HuH-7.5 (cell line): ENCODE measurements at places on chromosomes 5 and 9.
A peak's percentile ranks its signal among the peaks of the same experiment; 100 is the strongest.

GRCh38 chr5:115180165-115180709 lies 10.5 kb upstream of the TRIM36 start:
- peak; percentile 46 for DNase-seq

DNA sequence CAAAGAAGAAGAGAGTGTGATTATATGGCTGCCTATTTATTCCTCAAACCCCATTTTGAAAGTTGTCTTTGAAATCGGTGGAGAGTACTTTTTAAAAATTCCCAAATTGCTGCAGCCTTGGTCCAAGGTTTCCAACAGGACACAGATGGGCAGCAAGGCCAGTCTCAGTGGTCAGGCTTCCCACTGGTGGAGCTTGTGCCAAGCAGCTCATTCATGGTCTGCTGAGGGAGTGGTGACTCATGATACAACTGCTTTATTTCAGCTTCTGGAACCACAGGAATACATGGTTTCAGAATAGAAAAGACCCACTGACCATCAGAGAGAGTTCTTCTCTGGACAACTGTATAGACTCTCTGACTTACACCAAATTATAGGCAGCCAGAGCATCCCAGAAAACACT lies 673.1 kb upstream of the KLF4 start:
- DNase-seq = no peak

GRCh38 chr9:34892886-34893285 lies 65.2 kb upstream of the PHF24 start:
- DNase-seq = no peak

- no peak for DNase-seq
These were observed 1578.2 kb upstream of the WWC1 start for GRCh38 chr5:166713295-166713694.

GRCh38 chr5:17228821-17229291 lies 11.4 kb downstream of the BASP1 start:
- DNase-seq = no peak

GRCh38 chr5:2207416-2208238 lies 324.9 kb upstream of the IRX4 start:
- DNase-seq = peak; percentile 27

DNA sequence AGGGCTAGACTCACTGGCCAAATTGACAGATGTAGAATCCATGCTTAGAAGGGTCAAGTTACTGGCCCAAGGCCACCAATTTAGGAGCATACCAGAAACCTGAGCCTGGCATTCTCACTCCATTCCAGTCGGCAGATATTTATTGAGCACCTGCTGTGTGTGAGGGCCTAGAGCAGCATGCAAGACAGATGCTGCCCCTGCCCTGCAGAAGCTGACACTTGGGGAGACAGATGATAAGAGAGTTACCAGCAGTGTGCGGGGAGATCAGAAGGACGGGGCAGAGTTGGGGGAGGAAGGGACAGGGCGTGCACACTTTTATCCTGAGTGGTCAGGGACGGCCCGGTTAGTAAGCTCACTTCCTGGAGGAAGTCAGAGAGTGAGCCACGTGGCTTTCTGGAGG lies 111.5 kb upstream of the RAPGEF1 start:
- DNase-seq = no peak

DNA sequence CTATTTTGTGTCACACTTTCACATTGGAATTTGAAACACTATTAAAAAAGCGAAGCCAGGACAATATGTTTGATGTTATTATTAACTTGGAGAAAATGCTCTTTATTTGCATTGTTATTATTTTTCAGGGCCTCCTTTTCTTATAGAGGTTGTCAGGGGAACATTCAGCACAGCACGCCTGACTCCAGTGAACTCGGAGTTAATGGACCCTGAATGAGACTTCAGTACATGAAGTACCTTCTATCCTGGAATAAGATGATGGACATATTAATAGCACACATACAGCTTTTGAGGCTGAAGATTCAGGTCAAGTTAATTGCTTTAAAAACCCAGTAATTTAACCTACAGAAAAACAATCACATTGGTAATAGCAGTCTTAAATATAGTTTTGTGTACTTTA lies 652.9 kb downstream of the SEMA5A start:
- no peak for DNase-seq

GRCh38 chr5:133779828-133780475 lies 167.6 kb upstream of the FSTL4 start:
- DNase-seq = no peak

DNA sequence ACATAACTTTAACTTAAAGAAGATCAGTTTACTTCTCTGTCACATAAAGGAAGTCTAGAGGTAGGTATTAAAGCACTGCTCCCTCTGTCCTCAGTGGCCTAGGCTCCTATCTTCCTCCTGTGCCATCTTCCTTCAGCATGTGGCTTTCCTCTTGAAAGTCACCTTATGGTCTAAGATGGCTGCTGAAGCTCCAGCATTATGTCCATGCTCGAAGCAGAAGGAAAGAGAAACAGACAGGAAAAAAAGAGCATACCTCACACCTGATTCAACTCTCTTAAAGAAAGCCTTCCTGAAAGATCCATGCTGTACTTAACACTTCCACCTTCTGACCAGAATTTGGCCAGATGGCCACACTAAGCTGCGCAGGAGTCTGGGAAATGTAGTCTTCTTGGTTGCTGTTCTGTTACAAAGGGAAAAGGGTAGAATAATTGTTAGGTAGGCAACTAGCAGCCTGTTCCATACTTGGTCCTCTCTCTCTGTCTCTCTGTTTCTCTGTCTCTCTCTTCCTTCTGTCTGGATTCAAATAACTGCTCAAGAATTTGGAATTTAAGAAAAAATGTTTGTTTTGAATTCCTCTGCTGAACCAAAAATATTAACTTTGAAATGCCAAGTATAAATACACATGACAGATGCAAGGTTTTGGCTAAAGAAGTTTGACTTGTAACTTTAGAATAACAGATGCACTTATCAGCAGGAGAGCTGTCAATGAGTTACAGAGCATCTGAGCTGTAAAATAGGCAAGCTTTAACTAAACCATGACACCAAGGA lies 16.0 kb downstream of the TMEM174 start:
- no peak for DNase-seq

DNA sequence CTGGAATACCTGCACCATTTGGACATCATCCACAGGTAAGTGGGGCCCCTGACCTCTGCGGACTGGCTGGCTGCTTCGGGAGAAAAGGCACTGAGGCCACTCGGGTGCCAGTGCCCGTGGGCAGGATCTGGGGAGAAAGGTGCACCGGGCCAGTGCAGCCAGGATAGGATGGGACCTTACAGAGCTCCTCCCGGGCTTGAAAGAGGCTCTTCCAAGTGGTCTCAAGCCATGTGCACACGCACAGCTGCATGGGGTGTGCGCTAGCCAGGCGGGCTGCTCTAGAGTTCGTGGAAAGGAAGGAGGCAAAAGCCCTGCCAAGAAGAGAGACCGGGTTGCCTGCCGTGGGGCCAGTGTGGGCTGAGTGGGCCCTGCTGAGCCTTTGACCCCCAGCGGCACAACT lies 13.4 kb downstream of the STKLD1 start:
- no peak for DNase-seq

DNA sequence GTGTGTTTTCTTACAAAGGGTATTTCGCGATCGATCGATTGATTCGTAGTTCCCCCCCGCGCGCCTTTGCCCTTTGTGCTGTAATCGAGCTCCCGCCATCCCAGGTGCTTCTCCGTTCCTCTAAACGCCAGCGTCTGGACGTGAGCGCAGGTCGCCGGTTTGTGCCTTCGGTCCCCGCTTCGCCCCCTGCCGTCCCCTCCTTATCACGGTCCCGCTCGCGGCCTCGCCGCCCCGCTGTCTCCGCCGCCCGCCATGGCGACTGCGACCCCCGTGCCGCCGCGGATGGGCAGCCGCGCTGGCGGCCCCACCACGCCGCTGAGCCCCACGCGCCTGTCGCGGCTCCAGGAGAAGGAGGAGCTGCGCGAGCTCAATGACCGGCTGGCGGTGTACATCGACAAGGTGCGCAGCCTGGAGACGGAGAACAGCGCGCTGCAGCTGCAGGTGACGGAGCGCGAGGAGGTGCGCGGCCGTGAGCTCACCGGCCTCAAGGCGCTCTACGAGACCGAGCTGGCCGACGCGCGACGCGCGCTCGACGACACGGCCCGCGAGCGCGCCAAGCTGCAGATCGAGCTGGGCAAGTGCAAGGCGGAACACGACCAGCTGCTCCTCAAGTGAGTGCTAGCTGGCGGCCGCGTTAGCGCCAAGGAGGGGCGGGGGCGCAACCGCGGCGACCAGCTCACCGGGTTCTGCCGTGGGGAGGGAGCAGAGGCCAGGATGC lies 480 bp downstream of the LMNB1 start:
- no peak for DNase-seq

- no peak for DNase-seq
These were observed 55.1 kb upstream of the LVRN start for GRCh38 chr5:115907177-115907576.

DNA sequence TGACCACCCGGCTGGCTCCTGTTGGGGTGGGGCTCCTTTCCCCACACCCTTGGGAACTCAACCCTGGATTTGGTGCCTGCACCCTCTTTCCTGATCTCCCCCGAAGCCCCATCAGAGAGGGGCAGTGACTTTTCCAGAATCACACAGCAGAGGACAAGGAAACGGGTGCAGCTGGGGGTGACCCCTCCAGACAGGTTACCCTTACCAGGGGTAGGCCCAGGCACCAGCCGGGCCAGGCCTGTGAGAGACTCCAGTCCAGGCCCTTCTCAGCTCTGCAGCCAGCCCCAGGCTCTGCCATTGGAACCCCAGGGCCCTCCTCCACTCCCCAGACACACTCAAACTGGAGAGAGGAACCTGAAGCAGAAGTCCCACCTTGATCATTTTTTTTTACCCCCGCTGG lies 19.0 kb upstream of the PHYHD1 start:
- no peak for DNase-seq

- DNase-seq = no peak
These were observed 25.8 kb upstream of the UGT3A1 start for GRCh38 chr5:36017004-36017403.

- no peak for DNase-seq
These were observed 1.7 kb downstream of the LCN12 start for GRCh38 chr9:136953771-136954269.

- no peak for DNase-seq
These were observed 199.0 kb upstream of the OTULINL start for GRCh38 chr5:14382640-14383039.

DNA sequence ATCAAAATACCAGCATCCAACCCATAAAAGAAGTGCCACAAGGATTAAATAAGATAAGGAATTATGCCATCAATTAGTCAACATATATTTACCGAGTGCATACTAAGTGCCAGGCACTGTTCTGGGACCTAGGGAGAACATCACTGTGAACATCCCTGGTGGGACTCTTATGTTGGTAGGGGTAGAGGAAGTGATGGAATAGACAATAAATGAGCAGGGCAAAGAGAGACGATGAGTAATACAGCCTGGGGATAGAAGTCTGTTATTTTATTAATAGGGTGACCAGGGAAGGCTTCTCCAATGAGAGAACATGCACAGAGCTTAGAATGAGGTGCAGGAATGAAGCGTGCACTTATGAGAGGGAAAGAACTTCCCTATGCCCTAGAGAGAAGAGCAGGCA lies 47.4 kb upstream of the VLDLR start:
- DNase-seq = no peak

DNA sequence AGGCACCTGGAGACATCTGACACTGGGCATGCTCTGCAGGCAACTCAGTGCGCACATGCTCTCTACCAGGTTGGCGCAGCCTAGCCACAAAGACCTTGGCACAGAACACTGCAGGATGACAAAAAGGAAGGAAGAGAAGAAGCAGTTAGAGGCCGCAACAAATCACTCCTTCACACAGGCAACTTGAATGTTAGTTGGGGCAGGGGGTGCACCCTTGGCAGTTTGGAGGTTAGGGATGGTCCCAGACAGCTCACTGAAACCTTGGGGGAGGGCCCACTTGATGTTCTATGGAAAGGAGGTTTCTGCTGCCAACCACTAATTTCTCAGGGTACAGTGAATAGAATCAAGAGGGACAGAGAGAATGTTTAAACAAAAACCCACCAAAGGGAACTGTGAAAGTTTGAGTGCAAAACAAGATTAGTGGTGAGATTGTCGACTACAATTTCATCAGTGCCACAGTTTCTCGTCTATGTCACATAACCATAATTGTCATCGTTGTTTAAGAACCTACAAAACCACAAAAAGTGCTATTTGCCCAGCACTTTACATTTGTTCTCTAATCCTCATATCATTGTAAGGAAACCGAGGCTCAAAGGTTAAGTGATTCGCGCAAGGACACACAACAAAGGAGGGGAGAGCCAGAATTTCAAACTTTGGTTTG lies 48.7 kb downstream of the FBXW11 start:
- DNase-seq = no peak

DNA sequence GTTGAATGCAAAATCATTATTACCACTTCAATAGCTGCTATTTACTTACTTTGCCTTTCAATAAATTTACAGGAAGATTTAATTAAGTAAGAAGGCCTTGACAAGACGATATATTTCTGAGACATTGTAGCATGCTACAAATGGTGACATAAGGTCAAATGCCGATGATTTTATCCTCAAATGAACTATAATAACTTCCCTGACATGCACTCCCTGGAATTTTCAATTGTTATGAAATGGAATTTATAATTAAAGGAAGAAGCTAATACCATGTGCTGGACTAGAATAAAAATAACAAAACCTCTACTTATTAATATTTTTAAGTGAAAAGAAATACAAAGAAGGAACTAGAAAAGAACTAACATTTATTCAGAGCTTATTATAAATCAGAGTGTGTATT lies 30.2 kb upstream of the ITGA1 start:
- no peak for DNase-seq

- no peak for DNase-seq
These were observed 101.6 kb downstream of the CRB2 start for GRCh38 chr9:123457583-123457982.

GRCh38 chr9:137351781-137352501 lies 49.9 kb upstream of the NRARP start:
- DNase-seq = peak; percentile 10

DNA sequence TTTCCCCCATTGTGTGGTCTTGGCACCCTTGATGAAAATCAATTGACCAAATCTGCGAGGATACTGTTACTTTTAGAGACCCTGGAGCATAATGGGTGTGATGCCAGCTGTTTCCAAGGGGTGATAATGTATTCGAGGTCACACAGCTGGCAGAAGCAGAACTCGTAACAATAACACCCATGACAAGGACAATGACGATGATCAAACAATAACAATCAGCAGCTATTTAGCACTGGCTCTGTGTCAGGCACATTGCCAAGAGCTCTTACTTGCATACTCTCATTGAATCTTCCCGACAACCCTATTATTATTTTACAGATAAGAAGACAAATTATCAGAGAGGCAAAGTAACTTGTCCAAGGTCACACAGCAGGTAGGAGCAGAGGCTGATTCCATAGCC lies 223.7 kb upstream of the MSX2 start:
- DNase-seq = no peak

GRCh38 chr5:127650649-127651048 lies 1.8 kb downstream of the CTXN3 start:
- no peak for DNase-seq

- DNase-seq = no peak
These were observed 831.1 kb downstream of the NR2F1-AS1 start for GRCh38 chr5:92749943-92750342.

- DNase-seq = no peak
These were observed 63.1 kb upstream of the EPB41L4B start for GRCh38 chr9:109383947-109384346.
